M059J (cell line): ENCODE measurements at places on chromosomes 2 and 18.
A peak's percentile ranks its signal among the peaks of the same experiment; 100 is the strongest.

GRCh38 chr2:69798290-69798908 lies 31.1 kb upstream of the GMCL1 start:
- DNase-seq, result peak; percentile 80

GRCh38 chr2:241818229-241818942 lies 9.4 kb downstream of the NEU4 start:
- DNase-seq, result no peak

GRCh38 chr2:46270384-46270783 lies 26.8 kb upstream of the EPAS1 start:
- peak; percentile 51 for DNase-seq

- no peak for DNase-seq
Observed at GRCh38 chr2:144438801-144439631, 80.9 kb downstream of the ZEB2 start.

DNA sequence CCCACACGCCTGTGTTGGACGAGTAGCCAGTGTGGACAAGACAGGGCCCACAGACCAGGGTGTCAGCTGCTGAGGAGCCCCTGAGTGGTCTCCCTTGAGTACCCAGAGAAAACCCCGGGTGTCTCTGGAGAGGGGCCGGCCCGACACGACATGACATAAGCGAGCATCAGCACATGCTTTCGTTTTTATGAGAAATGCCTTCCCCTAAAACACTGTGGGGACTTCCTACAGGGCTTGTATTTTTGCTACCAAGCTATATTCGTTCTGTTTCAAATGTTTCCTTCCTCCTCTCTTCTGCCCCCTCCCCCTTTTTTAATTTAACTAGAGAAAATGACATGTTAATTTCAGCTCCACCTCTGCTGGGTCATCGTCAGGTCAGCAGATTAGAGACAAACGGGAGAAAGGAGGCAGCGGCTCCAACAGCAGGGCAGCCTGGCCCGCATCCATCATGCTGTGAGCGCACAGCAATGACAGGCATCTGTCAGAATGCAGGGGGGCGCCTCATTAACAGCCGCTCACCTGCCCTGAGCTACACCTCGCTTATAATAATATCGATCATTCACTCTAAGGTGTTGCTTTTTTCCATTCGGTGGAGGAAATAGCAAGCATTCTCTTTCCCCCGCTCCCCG lies 286.2 kb downstream of the ZNF516 start:
- DNase-seq, result no peak

- DNase-seq, result no peak
Observed at GRCh38 chr2:43984533-43984932, 11.3 kb downstream of the LRPPRC start.

GRCh38 chr18:76054156-76054555 lies 440.9 kb downstream of the ZNF516 start:
- no peak for DNase-seq

- peak; percentile 90 for DNase-seq
Observed at GRCh38 chr2:187541086-187542085, 12.8 kb downstream of the TFPI start.

DNA sequence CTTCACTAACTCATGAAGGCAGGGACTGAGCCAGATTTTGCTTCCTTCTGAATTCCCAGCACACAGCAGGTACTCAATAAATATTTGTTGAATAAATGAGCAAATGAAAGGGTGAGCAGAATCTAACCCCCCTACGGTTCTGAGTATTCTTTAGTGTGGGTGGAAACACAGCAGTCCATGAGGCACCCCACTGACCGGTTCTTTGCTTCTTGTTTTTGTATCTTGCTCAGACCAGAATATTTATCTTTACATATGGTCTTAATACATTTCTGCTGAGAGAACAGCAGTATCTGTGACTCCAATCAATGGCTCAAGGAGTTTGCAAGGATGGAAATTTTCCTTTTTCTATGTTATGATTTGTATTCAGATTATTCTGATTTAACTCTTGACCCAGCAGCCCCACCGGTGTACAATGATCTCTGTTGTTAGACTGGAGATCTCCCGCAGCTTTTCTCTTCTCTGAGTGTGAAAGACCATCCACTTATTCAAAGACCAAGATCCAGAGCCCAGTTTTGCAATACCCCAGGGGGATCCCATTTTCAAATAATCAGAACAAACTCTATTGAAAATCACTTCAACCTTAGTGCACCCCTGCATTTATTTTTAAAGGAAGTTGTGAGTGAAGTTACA lies 506.5 kb upstream of the TNP1 start:
- no peak for DNase-seq

GRCh38 chr18:63646936-63647335 lies 2.9 kb upstream of the SERPINB4 start:
- DNase-seq, result no peak

DNA sequence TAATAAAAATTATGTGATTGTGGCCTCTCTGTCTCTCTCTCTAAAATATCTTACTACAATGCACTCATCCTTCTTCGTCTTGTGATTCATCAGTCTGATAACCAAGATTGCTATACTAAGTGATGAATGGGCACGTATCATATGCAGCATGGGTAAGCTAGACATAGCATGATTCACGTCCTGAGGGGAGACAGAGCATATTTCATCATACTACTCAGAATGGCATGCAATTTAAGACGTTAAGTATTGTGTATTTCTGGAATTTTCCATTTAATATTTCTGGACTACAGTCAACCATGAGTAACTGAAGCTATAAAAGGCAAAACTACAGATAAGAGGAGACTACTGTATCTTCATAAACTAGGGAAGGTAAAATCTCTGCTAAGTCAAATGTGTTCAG lies 97.0 kb upstream of the CD226 start:
- peak; percentile 97 for DNase-seq
